ENCODE measurements at places on chromosomes 4 and X.

- no peak for DNase-seq
Measured at GRCh38 chr4:115396034-115396433, 282.6 kb upstream of the NDST4 start.

DNA sequence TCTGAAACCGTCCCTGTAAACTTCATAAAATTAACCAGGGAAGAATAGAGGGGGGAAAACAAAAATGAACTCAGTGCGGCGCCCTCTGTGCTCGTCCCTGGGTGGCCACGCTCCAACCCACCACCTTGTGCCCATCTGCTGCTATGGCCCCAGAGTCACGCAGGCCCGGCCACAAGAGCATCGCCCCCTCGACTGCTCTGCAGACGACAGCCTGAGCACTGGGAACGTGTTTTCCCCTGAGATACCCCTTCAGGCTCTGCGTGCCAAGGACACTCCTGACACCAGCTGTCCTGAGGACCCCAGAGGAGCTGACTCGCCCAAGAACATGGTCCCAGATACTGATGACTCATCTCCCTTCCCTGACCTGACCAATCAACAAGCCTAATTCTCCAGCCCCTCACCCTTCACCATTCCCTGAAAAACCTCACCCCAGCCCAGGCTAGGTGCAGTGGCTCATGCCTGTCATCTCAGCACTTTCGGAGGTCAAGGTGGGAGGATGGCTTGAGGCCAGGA is 64.1 kb upstream of the GPR78 start:
- DNase-seq: no peak

DNA sequence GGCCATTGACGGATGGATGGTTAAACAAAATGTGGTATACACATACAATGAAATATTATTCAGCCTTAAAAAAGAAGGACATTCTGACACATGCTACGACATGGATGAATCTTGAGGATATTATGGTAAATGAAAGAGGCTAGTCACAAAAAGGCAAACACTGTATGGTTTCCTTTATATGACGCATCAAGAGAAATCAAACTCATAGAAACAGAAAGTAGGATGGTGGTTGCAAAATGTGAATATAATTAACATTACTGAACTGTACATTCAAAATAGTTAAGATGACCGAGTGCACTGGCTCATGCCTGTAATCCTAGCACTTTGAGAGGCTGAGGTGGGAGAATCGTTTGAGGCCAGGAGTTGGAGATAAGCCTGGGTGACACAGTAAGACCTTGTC is 9.5 kb upstream of the CASK start:
- no peak for DNase-seq

- DNase-seq: no peak
Measured at GRCh38 chrX:16457239-16457638, 192.7 kb upstream of the S100G start.

DNA sequence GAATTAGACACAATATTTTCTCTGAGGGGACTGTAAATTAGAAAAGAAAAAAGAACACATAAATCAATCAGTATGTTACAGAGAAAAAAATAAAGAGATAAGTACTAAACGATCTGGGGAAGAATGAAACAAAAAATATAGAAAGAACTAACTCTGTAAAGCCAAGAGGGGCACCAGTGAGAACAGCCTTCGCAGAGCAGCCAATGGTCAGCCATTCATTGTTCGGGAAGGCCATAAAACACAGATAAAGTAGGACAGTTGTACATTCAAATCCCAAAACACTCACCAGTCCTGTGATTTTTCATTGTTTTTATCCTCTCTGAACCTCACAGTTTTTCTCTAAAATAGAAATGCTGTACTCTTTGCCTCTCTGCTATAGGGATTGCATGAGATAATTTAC is 127.9 kb downstream of the NEK1 start:
- DNase-seq: no peak

DNA sequence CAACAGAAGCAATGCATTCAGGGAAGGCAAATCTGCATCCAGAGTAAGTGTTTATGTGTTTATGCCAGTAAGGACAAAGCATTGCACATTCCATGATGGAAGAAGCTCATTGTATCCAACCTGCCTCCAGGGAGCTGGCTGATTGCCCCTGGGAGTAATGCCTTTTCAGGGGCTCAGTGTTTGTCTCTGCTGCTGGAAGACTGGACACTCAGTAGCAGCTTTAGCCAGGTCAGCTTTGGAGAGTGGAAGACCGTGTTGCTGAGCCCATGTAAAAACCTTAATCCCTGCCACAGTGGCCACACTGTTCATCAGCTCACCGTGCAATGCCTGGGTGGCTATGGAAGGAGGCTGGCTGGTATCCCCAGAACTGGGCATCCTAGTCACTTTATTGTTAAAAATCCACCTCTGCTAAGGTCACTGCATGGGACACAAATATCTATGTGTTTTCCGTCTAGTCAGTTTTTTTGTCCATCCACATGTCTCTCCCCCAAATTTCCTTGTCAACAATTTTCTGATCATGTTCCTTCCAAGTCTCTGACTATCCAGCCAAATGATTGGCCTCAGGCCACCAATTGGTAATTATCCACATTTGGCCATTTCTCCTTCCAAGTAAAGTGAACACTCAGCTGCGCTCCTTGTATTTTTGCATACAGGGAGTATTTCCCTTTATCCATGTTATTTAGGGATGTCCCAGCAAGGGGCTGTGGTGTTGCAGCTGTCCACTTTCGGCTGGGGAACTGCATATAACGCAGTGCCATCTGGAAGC is 2044.5 kb upstream of the AGA start:
- no peak for DNase-seq
